Activated CD8-positive, alpha-beta memory T cell treated with anti-CD3 and anti-CD28 coated beads, Interleukin-2, amount 10 ng/mL, durations not matched to agents 7 days and 5 days (primary cell): ENCODE measurements at places on chromosomes 4 and X. TPM values are rescaled to one million over a fixed set of nuclear protein-coding genes. Genes with fewer than 3 reads are reported as not detected.

The VCX3A gene
- not detected for total RNA-seq

The GABRE gene
- total RNA-seq, result not detected

The RAB33A gene
- total RNA-seq, result 41.1 TPM

The GABRG1 gene
- total RNA-seq, result not detected

The PRDM5 gene
- not detected for total RNA-seq

The KCNIP4 gene
- not detected for total RNA-seq

The RIPPLY1 gene
- total RNA-seq, result not detected

The SMR3B gene
- not detected for total RNA-seq

The IGSF1 gene
- not detected for total RNA-seq

The MAGEC3 gene
- not detected for total RNA-seq

The PAK3 gene
- 0.26 TPM for total RNA-seq

The MUC7 gene
- not detected for total RNA-seq

The FGF5 gene
- not detected for total RNA-seq

The CCDC110 gene
- total RNA-seq, result not detected

The TREX2 gene
- 2.0 TPM for total RNA-seq

The FAM241A gene
- 1.4 TPM for total RNA-seq
